ENCODE measurements at places on chromosomes 11 and 22. TPM values are rescaled to one million over a fixed set of nuclear protein-coding genes. Genes with fewer than 3 reads are reported as not detected.

MMP12 gene
- not detected for total RNA-seq

ALDH3B1 gene
- 3.9 TPM for total RNA-seq

DGCR6 gene
- 1.1 TPM for total RNA-seq

LINC01488 gene
- not detected for total RNA-seq

LSP1 gene
- total RNA-seq = 0.58 TPM

SERHL2 gene
- 0.23 TPM for total RNA-seq

KDM4E gene
- total RNA-seq = not detected

CD248 gene
- 0.07 TPM for total RNA-seq
